RWPE2 (cell line): ENCODE measurements at places on chromosomes 11 and 22.

DNA sequence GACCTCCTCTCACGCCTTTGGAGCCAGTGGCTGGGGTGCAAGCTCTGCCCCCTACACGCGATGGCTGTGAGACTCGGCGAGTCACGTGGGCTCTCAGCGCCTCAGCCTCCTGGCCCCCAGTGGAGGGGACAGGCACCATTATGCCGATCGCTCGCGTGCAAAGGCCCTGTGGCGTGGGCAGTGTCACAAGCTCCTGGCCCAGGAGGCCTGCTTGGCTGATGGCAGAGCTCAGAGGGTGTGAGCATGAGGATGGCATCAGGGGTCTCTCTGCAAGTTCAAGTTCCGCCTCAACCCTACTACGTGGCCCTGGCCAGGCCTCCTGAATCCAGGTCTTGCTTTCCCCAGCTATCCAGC is 90.8 kb upstream of the KCNQ1OT1 start:
- DNase-seq, result peak; percentile 31

GRCh38 chr22:45914309-45914708 is 62.7 kb downstream of the WNT7B start:
- no peak for DNase-seq

DNA sequence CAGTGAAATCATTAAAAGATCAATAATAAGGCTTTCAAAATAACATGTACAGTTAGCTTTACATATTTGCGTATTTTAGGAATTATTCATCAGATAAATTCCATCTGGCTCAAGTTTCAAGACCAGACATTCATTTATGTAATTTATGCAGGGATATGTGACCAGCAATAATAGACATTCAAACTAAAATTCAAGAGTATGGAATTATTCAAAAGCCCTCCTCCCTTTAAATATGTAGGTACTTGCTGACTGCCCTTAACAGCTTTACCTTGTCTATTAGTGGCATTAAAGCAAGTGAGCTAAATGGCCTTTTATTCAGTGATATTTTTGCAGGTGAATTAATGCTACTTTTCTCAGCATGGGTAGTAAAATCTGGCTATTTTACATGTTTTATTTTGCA is 126.1 kb downstream of the LRRC4C start:
- DNase-seq, result no peak

DNA sequence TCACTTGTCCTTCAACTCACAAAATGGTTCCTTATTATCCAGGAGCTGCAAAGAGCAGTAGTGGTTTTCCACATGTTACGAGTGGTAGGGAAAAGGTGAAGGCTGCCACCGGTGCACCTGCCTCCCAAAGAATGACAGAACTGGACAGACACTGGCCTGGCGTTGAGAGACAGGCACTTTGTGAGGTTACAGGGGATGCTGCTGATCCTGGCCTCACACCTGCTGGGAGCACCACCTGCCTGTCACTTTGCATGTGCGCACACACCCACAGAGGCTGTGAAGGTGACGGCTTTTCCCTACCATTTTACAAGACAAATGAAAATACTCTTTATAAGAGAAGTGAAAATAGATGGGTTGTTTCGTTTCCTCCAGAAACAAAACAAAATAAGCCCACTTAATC is 175.3 kb upstream of the B3GAT1 start:
- no peak for DNase-seq

DNA sequence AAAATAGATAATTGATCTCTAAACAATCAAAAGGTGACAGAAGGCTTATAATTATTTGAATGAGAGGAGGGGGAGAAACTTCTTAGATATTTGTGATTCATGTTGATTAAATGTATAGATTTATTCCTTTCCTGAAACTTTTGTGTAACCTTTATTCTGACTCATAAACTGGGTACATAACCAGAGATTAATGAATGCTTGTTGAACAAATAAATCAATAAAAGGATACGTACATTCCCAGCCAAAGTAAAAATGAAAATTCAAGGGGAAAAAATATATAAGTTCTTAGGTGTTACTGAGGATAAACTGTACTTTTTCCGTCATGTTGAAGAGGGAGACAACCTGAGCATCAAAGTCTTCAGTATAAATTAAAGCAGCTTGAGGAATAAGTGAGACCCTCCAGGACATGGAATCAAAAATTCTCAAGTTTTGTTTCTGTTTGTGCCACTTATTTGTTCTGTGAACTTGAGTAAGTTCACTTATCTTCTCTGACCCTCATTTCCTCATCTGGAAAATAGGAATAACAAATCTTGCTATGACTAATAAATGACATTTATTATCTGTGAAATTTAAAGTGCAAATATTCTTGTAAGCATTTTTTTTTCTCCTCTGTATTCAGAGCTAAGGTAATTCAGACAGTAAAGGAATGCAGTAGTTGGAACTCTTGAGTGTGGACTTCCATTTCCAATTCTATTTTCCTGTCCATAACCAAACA is 195.4 kb downstream of the METTL15 start:
- no peak for DNase-seq

GRCh38 chr11:128174465-128175291 is 412.7 kb downstream of the ETS1 start:
- DNase-seq, result no peak

GRCh38 chr11:79617561-79617960 is 176.7 kb upstream of the TENM4 start:
- DNase-seq, result no peak

DNA sequence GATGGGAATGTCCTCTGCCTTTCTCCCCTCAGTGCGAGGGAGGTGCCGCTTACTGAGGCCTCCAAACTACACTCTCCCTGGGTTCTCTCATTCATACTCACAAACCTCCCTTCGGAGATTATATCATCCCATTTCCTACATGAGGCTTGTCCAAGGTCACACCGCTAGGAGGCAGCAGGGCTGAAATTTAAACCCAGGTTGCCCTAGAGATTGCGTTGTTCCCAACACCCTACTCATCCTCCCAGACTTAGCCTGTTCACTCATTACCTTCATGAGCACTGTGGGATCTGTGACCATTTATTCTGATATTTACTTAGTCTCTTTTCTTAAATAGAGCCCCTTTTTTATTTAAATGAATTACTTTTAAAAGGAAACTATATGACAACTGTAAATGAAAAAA is 31.1 kb downstream of the SDHAF2 start:
- no peak for DNase-seq

GRCh38 chr22:24355574-24355973 is 71.8 kb upstream of the ADORA2A start:
- no peak for DNase-seq

- no peak for DNase-seq
Observed at GRCh38 chr22:33829546-33830280, 90.6 kb downstream of the LARGE1 start.

GRCh38 chr11:33877038-33877437 is 14.8 kb downstream of the LMO2 start:
- no peak for DNase-seq

DNA sequence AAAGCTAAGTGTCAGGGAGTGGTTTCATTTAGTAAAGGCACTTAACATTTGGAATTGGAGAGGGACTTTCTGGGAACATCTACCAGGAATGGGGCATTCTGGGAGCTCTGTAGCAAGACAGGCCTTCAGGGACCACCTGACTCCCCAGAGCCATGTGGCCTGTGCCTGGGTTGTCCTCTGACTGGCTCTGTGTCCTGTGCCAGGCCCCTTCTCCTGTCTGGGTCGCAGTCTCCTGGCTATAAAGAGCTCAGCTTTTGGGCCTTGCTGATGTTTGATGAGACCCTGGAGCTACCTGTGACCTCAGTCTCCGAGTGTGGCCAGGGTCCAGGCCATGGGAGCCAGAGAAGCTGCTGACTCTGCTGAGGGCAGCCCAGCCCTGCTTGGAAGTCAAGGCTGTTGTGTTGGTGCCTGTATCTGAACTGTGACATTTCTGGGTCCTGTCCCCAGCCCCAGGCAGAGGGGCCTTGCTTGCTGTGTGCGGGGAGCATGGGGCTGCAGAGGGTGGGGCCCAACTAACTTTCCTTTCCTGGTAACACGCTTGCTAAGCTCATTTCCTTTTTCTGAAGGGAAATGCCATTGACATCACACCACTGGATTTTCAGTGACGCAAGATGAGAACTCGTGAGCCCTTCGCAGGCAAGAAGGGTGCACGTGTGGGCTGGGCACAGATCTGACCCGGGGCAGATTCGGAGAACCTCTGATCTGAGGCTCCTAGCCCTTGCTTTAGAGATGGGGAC is 41.3 kb downstream of the LRRC32 start:
- no peak for DNase-seq

DNA sequence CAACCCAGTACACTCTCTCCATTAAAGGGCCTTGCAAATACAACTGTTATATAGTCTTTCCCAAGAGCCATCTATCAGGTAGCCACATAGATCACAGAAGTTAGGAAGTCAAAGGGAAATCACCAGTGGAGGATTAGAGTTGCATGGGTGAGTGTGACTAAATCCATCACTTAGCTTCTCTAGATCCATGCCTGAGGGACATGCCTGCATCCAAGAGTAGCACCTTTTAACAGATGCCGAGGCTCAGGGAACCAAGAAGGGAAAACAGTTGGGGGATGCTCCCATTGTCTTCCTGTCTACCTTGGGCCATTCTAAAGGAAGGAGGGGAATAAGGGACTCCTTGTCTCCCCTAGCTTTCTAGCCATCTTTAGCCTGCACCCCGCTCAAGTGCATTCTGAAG is 77.9 kb downstream of the XRRA1 start:
- no peak for DNase-seq

DNA sequence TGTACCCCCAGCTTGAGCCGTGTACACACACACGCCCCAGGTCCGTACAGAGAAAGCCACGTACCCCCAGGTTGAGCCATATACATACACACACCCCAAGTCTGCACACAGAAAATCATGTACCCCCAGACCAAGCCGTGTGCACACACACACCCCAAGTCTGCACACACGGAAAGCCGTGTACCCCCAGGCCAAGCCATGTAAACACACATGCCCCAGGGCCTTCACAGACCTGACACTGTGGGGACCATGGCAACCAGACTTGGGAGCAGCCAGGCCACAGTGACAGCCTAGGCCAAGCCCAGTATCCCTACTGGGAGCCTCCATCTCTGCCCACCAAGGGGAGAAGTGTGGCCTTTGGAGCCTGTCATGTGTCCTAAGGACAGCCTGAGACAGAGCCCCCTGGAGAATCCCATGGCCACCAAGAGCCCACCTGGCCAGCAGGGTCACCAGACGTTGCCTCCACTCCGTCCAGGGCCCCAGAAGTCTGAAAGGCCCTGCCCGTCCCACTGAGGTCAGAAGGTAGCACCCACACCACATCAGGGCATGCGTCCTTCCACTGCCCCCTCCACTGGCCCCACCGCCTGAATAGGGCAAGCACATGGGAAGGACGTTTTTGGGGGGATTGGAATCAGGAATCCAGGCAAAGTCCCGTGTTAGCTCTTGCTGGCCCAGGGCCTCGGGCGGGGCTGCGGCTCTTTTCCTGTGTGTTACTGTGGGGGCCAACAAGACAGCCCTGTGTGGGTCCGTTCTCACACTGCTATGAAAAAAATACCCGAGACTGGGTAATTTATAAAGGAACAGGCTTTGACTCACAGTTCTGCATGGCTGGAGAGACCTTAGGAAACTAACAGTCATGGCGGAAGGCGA is 636.7 kb downstream of the TBC1D22A start:
- DNase-seq, result no peak

- no peak for DNase-seq
Observed at GRCh38 chr11:2825889-2826678, 59.5 kb downstream of the CDKN1C start.

DNA sequence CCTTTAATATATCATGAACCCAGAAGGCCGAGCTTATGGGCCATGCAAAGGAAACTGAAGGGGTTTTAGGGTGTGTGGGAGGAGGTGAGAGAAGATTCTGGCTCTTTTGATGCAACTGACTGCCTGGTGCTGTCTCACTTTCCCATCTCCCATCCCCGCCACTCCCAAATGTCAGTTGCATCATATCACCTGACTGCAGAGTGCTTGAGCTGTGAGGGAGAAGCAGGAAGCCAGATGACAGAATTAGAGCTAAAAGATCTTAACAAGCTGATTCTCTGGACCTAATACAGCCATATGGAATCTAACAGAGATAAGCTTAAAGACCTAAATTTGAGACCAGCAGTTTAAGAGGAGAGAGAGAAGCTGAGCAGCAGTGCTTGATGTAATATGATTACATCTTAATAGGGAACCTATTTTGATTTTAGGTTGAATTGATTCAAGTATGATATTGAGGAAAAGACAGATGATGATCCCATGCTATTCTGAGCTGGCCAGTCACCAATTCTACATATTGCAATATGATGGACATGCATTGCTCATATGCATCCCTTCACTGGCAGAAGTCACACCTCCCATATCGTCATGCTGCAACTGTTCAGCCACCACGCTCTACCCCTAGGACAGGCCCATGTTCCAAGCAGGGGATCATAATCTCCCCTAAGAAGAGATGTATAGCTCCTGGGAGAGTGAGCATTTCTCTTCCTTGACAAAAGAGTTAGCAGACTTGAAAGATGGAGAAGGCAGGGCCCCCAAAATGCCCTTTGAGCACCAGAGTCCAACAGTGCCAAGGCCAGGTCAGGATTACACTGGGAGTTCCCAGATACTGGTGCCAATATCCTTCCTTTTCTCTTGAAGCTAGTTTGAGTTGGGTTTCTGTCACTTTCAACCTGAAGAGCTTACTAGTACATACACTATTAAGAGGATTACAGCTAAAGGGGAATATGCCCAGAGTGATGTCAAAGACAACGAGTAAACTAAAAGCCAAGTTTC is 44.9 kb downstream of the PLEKHA7 start:
- DNase-seq, result no peak

- DNase-seq, result peak; percentile 52
Observed at GRCh38 chr11:3109921-3110706, 52.9 kb upstream of the CARS1 start.

GRCh38 chr22:45878051-45878781 is 98.7 kb downstream of the WNT7B start:
- DNase-seq, result no peak

DNA sequence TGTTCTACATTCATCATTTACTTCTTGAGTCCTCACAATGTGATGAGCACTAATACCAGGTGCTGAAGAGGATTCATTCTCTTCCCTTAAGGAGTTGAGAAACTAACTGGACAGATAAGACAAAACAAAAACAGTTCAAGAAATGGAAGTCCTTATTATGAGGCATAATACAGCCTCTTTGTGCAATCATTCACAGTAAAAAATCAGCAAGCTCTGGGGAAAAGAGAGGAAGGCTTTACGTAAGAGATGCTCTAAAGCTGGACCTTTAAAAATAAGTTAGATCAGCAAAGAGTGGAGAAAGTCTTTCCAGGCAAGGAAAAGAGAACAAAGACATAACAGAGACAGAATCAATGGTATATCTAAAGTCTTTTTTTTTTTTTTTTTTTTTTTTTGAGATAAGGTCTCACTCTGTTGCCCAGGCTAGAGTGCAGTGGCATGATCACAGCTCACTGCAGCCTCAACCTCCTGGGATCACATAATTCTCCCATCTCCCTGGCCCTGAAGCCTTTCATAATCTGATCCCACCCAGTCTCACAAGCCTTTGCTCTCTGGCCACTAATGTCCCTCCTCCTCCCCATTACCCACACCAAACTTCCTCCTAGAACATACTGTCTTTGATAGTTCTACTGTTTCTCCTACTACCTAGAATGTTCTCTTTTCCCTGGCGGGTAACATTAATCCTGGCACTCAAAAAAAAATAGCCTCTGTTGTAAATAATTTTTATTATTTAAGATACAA is 40.9 kb downstream of the MRTFA start:
- DNase-seq, result no peak

- DNase-seq, result no peak
Observed at GRCh38 chr11:106957030-106957482, 61.2 kb downstream of the GUCY1A2 start.

GRCh38 chr22:47238690-47239473 is 476.4 kb downstream of the TBC1D22A start:
- DNase-seq, result no peak

- DNase-seq, result no peak
Observed at GRCh38 chr11:66950112-66950535, 8.1 kb downstream of the PC start.
